Stimulated activated naive CD8-positive, alpha-beta T cell treated with anti-CD3 and anti-CD28 coated beads, Interleukin-15, Interleukin-2, amounts not matched to agents 100 U/mL and 50 U/mL, for 24 hours (primary cell): ENCODE measurements at places on chromosomes 2 and 18.

DNA sequence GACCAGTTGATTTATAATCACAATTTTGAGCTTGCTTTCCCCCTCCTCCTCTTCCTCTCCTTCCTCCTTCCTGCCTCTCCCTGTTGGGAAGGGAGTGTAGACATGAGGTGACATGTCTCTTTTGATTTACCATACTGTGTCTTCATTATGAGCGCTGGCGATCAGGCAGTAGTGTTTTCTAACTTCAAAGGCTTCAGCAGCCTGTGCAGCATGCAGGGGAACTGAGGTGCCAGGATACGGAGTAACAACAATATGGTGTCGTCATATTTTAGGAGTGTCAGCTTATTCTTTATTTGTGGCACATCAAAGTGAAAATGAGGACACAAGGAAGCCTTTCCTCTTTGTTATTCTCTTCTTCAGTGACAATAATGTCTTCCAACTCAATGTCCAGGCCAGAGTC, 864.2 kb downstream of the SLC4A3 start:
- no peak for DNase-seq

DNA sequence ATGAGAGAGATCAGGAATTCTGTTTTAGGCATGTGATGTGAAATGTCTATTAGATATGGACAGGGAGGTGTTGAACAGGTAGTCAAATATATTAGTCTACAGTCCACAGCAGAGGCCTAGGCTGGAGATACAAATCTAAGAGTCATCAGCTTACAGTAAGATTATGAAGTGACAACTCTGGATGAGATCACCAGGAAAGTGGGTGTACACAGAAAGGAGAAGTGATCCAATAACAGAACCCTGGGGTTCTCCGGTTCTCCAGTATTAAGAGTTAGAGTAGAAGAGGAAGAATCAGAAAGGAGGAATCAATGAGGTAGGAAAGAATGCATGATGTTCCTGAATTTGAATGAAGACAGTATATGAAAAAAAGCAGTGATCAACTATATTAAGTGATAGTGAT, 362.3 kb downstream of the FIGN start:
- DNase-seq: no peak

GRCh38 chr2:149040451-149040850, 2.0 kb downstream of the LYPD6B start:
- peak; percentile 72 for DNase-seq

- DNase-seq: no peak
Measured at GRCh38 chr18:57087644-57088376, 59.1 kb upstream of the BOD1L2 start.

- DNase-seq: no peak
Measured at GRCh38 chr18:47287911-47288585, 36.6 kb upstream of the SKOR2 start.

- DNase-seq: no peak
Measured at GRCh38 chr2:204187229-204188083, 250.9 kb downstream of the ICOS start.

GRCh38 chr2:126792186-126792585, 106.5 kb upstream of the TEX51 start:
- DNase-seq: no peak
